ENCODE measurements at places on chromosomes 5 and 9.

DNA sequence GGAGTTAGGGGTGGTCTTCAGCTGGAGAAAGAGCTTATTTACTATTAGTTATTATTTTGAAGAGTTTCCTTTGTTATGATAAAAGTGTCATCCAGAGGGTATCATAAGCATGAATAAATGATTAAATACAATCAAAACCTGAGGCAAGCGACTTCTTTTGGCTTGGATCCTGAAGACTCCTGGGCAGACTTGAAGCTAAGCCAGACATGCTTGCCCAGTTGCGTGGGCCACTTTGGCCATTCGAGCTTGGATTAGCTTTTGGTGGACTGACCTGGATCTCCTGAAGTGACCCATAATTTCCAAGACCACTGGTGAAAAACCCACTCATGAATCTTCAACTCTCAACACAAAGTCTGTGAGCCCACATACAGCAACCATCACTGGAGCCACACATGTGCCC lies 335.8 kb downstream of the NR2F1-AS1 start:
- no peak for DNase-seq

DNA sequence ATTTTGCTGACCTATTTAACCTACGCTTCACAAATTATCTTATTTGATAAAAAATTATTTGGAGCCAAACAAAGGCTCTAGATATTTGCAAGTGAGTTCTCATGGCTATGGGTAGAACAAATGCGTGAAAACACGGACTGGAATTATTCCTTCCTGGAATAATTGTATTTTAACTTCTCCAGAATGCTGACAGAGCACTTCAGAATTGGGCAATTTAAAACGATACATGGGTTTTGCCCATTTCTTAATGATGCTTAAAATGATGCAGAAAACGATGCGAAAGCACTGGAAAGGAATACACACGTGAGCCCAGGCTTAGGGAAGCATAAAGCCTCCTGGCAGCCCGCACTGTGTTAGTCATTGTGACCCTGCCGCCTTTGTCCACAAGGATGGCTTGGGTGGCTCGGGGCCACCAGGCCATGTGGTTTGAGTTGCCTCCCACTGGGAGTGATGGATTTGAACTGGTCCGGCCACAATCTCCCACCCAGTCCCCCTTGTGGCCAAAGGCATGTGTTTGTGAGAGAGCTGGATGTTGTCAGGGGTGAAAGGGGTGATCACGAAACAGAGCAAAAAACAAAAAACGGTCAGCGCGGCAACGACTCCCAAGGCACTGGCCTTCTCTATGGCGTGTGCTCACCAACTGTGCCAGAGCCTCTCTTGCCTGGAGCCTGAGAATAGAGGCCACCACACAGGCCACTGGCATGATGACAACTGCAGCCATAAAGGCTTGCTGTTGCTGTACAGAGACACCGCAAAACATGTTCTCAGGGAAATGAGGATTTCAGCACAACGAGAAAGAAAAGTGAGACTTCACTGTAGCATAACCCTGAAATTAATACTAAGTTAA lies 234.2 kb upstream of the ADAMTS16 start:
- no peak for DNase-seq

DNA sequence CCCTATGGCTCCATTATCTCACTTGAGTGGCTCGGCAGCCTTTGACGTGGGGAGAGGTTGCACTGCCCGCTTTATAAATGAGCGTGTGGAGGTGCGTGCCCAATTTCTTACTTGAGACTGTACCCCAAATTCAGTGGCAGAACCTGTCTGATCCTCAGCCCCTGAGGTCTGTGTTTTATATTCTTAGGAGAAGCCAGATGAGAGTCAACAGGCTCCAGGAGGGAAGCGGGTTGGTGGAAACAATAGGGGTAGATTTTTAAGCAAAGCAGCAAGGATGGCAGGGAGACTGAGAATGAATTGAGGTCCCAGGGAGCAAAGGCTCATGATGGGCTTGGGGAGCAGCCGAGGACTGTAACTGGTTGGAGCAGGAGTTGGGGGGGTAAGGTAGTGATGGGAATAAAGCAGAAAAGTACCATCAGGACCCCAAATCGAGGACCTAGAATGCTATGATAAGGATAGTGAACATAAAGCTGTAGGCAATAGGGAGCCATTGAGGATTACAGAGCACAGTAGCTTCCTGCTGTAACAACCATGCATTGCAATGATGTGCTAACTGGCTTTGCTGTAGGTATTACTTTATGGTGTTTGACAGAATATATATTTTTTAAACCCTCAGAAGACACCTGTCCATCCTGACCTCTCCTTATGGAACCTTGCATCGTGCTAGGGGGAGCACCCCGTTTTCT lies 43.1 kb upstream of the DAB2IP start:
- DNase-seq = no peak

DNA sequence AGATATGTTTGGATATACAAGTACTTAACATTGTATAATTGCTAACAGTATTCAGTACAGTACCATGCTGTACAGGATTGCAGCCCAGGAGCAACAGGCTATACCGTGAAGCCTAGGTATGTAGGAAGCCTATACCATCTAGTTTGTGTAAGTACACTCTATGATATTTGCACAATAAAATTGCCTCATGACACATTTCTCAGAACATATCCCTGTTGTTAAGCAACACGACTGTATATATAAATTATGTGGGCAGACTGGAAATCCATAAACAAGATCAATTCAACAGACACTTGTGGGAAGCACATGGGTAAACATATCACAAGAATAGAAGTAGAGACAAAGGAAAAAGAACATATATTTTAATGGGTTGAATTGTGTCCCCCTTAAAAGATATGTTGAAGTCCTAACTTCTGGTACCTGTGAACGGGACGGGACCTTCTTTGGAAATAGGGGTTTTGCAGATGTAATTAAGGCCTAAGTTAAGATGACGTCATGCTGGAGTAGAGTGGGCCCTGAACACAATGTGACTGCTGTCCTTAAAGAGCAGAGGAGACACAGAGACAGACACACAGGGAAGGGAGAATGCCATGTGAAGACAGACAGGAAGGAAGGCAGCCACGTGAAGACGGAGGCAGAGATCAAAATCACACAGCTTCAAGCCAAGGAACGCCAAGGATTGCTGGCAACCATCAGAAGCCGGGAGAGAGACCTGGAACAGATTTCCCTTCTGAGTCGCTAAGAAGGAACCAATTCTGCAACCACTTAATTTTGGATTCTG lies 76.3 kb downstream of the SCAI start:
- DNase-seq = no peak

DNA sequence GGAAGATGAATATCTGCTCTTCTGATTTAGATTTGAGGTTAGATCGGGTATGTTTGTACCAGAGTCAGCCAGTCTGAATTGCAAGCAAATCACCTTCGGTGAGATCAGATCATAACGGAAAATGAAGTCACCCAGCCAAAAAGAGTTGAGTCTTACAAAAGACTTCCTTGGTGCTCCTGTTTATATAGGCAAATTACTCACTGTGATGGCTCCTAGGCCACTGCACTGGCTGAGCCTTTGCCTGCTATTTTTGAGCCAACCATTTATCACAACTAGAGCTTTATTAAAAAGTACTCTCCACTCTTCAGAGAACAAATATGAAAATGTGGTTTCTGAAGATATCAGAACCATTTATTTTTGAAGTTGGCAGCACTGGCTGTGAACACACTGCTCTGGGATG lies 277.7 kb upstream of the PCSK5 start:
- DNase-seq = no peak

GRCh38 chr5:14173377-14174229 lies 30.5 kb downstream of the TRIO start:
- no peak for DNase-seq

DNA sequence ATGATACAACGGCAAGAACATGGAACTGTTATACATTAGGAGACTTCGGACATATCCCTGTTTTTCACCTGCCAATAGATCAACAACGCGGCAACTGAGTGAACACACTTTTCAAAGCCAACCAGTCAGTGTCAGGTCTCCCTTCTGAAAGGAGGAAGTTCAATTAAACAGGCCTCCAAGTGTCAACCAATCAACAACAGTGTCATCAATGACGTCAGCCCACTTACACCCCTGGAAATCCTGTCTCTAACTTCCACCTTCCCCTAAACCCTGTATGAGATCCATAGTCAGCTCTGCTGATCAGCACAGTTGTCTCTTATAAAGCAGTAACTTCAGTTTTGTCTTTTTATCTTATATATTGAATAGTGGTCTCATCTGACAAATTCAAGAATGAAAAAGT lies 36.6 kb downstream of the DMRT3 start:
- DNase-seq = no peak
